NCI-H2081 treated with DMSO at 0.1 percent for 48 hours (cell line): ENCODE measurements at places on chromosomes 2 and 18.

DNA sequence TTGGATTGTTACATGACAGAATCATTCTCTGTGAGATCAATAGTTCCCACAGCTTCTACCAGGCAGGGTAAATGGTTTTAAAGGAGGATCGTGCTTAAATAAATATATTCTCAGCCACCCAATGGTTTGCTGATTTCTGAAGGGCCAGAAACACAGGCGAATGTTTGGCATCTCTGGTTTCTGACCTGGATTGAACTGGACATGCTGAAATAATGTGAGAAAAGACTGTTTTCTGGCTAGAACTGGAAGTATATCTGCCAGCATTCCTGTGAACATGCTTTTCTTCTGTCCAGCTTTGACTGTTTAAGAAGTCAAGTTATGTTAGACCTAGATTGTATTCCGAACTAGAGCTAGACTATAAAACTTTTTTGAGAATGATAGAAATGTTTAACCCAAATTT, 77.1 kb upstream of the COL3A1 start:
- DNase-seq: no peak

- DNase-seq: no peak
Observed at GRCh38 chr2:172135446-172135845, 32.7 kb upstream of the DLX2 start.

GRCh38 chr2:9690252-9690651, 59.5 kb upstream of the YWHAQ start:
- no peak for DNase-seq

DNA sequence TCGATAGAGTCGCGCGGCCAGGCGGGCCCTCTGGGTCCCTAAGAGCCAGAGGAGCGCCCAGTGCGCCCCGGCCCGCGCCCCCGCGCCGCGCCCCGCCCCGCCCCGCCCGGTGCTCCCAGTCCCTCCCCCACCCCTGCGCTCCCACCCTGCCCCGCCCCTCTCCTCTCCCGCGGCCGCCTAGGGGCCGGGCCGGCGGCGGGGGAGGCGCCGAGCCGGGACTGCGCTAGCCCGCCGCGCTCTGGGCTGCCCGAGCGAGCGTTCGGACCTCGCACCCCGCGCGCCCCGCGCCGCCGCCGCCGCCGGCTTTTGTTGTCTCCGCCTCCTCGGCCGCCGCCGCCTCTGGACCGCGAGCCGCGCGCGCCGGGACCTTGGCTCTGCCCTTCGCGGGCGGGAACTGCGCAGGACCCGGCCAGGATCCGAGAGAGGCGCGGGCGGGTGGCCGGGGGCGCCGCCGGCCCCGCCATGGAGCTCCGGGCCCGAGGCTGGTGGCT, at the start of gene GPC1:
TSS of gene GPC1 (plus strand) at position 207 of the 491 bp plus-strand sequence. CDS start at position 463, 256 bp downstream.
- no peak for DNase-seq

GRCh38 chr2:7826656-7827055, 855.2 kb upstream of the ID2 start:
- DNase-seq: no peak
